ENCODE measurements at places on chromosomes 16 and 17.

DNA sequence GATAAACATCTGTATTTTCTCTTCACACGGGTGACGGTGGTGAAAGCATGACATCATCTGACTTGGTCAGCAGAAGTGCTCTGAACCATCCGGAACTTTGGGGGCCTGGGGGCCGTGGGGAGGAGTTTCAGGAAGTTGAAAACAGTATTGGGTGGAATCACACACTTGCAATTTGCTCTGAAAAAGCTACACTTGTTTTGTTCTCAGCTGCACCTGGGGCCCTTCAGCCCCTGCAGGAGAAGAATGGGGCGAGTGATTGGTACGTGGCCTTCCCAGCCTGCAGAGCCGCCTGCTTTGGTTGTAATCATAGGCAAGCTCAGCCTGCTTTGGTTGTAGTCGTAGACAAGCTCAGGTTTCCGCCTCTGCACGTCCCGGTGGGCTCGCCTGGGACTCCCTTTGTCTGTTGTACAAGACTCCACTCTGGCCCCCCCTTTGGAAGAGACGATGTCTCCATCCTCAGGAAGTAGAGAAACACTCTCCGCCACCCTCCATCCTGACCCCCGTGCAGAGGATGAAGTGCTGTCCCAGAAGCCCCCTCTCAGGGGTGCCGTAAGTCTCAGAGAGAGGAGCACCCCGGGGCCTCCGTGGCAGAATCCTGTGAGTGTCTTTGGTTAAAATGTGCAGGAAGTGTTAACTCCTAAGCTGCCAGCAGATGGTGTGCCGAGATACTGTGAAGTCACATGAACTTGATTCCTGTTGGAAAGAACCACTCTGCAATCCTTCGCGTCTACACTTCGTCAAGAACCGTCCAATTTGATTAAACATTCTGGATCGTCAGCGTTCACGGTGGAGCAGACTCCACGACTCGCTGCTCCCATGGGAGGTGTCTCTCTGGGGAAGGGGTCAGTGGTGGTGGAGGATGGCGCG, 5.4 kb downstream of the BANP start:
- DNase-seq, result peak; percentile 79

- no peak for DNase-seq
Measured at GRCh38 chr16:70407811-70408274, 31.1 kb downstream of the ST3GAL2 start.

- DNase-seq, result no peak
Measured at GRCh38 chr16:86093801-86094750, 195.1 kb downstream of the IRF8 start.

DNA sequence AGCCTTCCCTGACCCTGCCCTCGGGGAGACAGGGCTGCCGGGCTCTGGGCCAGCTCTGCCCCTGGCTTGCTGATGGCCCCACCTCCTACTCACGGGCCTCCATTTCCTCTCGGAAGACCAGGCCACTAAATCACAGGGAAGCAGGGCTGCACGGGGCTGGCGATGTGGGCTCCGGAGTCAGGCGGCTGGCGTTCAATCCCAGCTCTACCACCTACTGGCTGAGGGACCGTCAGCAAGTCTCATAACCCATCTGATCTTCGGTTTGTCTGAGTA, 113.4 kb downstream of the AMFR start:
- DNase-seq, result no peak

DNA sequence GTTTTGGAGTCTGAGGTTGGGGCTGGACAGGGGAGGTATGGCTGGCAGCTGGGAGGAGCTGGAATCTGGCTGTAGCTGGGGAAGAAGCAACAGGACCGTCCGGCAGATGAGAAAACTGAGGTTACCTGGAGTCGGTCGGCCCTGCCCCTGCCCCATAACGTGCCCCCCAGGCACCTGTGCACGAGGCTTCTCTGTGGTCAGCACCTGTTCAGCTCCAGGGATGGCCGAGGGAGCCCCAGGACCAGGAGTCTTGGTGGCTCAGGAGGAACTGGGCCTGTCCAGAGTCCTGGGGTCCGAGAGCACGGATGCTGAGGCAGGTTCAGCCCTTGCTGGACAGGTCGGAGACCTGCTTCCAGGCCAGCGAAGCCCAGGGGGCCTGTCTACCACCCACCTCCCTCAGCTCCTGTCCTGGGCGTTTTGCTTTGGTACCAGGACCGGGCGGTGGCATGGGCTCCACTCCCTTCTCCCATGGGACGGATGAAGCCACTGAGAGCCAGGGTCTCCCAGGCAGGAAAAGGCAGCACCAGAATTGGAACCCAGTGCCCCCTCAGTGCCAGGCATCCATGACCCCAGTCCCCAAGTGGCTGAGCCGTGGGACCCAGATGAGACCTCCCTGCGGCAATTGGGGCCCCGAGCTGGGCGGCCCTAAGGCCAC, 17.1 kb upstream of the CBFA2T3 start:
- DNase-seq, result no peak

GRCh38 chr17:607361-608147, 107.1 kb downstream of the VPS53 start:
- no peak for DNase-seq

DNA sequence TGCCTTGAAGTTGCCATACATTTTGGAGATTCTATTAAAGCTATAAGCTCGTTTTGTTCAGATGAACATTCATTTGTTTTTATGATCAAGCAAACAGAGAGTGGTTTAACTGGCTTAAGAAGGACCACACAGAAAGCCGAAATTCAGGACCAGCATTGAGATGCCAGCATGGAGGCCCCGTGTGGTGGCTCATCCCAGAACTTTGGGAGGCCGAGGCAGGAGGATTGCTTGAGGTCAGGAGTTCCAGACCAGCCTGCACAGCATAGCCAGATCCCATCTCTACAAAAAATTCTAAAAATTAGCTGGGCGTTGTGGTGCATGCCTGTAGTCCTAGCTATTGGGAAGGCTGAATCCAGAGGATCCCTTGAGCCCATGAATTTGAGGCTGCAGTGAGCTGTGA, 45.9 kb upstream of the KIFC3 start:
- no peak for DNase-seq
